IPS DF 19.7 (cell line): ENCODE measurements at places on chromosomes 12 and 14.
A peak's percentile ranks its signal among the peaks of the same experiment; 100 is the strongest.

DNA sequence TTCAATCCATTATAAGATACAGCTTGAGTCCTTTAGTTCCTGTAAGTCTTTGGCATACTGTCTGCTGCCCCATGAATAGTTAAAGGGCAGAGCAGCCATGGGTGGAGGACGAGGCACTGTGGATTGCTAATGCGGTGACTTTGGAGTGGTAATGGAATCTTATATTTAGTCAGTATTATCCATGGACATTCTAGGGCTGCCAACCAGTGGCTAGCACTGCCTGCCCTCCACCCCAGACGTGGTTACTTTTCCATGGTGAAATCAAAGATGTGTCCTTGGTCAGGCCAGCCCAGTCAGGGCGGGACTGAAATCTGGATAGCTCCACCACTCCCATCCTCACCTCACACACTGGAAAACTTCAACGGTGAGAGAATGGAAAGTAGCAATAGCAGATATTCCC, 2.3 kb downstream of the TTC9 start:
- no peak for DNase-seq

GRCh38 chr12:126663304-126664094, 1598.3 kb downstream of the AACS start:
- peak; percentile 38 for DNase-seq

GRCh38 chr12:26101350-26101734, 23.5 kb downstream of the BHLHE41 start:
- DNase-seq: no peak

- DNase-seq: no peak
Observed at GRCh38 chr14:45810152-45810872, 557.3 kb upstream of the MIS18BP1 start.

DNA sequence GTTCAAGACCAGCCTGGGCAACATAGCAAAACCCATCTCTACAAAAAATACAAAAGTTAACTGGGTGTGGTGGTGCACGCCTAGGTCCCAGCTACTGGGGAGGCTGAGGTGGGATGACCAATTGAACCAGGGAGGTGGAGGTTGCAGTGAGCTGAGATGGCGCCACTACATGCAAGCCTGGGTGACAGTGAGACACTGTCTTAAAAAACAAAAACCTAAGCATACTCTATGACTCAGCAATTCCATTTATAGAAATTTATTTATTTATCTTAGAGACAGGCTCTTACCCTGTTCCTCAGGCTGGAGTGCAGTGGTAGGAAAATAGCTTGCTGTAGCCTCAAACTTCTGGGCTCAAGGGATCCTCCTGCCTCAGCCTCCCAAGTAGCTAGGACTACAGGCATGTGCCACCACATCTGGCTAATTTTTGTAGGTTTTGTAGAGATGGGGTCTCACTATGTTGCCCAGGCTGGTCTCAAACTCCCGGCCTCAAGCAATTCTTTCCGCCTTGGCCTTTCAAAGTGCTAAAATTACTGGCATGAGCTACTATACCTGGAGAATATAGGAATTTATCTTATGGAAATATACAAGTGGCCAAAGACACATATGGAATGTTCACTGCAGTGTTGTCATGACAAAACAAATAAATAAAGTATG, 43.3 kb downstream of the NCKAP5L start:
- DNase-seq: no peak
